Heart right ventricle (tissue), 16 donors: ENCODE measurements at places on chromosomes 5 and 9. TPM values are rescaled to one million over a fixed set of nuclear protein-coding genes. Genes with fewer than 3 reads are reported as not detected.

DNA sequence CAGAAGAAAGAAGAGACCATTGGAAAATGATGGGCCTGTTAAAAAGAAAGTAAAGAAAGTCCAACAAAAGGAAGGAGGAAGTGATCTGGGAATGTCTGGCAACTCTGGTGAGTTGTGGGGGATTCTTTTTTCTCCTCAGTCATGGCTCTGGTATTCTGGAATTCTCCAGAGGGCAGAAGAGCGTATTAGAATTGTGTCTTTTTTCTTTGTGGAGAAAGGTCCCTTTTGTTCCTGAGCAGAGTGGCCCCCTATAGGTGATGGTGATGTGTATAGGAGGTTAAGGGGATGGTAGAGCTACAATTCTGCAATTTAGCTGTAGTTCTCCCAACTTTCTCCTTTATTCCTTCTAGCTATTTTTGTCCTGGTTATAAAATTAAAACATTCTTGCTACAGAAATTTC, 1.6 kb upstream of the DHFR start:
- DNase-seq, result no peak

DNA sequence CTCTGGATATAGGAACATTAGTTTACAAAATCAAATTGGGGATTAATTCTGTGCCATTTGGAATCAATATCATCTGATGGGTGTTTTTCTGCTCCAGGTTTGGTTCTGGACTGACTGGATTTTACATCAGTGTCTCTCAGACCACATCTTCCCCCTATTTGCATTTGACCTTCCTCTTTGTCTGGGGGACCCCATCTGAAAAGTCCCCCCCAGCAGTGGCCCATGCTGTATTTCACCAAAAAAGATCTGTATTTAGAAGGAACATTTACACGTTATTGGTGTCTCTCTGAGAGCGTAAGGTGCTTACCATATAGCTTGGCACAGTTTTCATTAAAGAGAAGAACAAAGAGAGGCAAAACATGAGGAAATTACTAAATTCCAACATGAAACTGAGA, 215.6 kb upstream of the CLINT1 start:
- DNase-seq, result no peak

DNA sequence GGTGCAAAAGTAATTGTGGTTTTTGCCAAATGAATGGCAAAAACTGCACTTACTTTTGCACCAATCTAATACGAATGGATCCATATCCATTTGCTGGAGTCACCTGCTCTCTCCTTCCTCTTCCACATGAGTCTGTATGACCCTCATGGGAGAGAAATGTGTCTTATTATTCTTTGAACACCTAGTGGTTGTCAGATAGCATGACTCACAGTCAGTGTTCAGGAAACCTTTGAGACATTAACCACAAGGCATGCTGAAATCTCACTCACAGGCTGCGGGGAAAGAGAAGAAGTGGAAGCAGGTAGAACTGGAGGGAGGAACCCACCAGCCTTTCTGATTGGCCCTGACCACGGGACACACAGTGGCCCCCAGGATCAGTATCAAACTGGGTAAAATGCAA, 222.8 kb upstream of the KLF4 start:
- no peak for DNase-seq

The LMX1B gene
- 0.29 TPM for polyA plus RNA-seq

- no peak for DNase-seq
These were observed 15.9 kb downstream of the TLR4 start for GRCh38 chr9:117720066-117720465.

The CCL27 gene
- polyA plus RNA-seq, result not detected

The NUTM2G gene
- not detected for polyA plus RNA-seq
